Heart right ventricle (tissue), 16 donors: ENCODE measurements at places on chromosomes 2 and 18. TPM values are rescaled to one million over a fixed set of nuclear protein-coding genes. Genes with fewer than 3 reads are reported as not detected.

The COLEC12 gene
- total RNA-seq, result 7.6 TPM

The ARHGAP25 gene
- 3.8 TPM for total RNA-seq

The DCDC2C gene
- total RNA-seq, result not detected

The CNGA3 gene
- not detected for total RNA-seq

The TDRD15 gene
- total RNA-seq, result not detected

The NAT8 gene
- not detected for total RNA-seq

The OTOS gene
- not detected for total RNA-seq

The LYG2 gene
- not detected for total RNA-seq

The MYOM1 gene
- total RNA-seq, result 1,331 TPM

The MSTN gene
- total RNA-seq, result 0.14 TPM

- H3K27me3 ChIP-seq, result no peaks in the 10 kb centered on the region
- DNase-seq, result peak; percentile 69
- peaks cover 21% of the 10 kb centered on the region for H3K4me1 ChIP-seq
- H3K36me3 ChIP-seq, result no peaks in the 10 kb centered on the region
Measured at GRCh38 chr18:70421471-70422390, 132.9 kb downstream of the SOCS6 start.

DNA sequence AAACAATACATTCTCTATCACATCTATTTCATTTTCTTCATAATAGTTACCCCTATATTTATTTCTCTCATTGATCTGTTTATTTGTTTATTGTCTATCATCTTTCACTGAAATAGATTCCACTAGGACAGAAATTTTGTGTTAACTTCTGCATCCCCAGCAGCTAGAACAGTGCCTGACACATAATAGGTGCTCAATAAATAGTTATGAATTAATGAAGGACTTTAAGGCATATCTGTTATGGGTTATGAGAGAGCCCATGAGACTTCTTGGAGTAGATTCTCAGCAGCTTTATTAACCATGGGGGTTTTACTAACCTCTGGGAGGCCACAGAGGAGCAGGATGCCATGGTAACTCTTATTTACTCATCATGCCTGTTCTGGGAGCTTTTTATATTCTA is 144.6 kb downstream of the CDC42EP3 start:
- no peaks in the 10 kb centered on the region for H3K36me3 ChIP-seq
- H3K27ac ChIP-seq, result no peak overlapping the region
- H3K4me3 ChIP-seq, result no peak overlapping the region
- H3K27me3 ChIP-seq, result no peaks in the 10 kb centered on the region
- peaks cover 38% of the 10 kb centered on the region for H3K4me1 ChIP-seq

DNA sequence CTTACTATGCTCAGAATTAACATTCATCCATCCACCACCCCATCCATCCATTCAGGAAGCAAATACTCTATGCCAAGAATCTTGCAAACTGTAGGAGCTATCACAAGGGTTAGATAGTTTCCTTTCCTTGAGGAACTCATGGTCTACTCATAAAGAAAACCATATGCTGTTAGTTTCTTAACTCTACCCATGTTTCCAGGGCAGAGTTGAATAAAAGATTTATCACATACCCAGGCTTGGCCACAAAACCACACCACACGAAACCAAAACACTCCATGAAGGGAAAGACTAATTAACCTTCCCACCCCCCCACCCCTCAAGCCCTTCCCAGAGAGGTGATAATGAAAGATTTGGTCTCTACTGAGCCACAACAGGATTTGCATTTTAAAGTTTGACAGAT is 23.7 kb upstream of the MSGN1 start:
- DNase-seq, result no peak
- H3K4me3 ChIP-seq, result no peak overlapping the region
- no peaks in the 10 kb centered on the region for H3K36me3 ChIP-seq

DNA sequence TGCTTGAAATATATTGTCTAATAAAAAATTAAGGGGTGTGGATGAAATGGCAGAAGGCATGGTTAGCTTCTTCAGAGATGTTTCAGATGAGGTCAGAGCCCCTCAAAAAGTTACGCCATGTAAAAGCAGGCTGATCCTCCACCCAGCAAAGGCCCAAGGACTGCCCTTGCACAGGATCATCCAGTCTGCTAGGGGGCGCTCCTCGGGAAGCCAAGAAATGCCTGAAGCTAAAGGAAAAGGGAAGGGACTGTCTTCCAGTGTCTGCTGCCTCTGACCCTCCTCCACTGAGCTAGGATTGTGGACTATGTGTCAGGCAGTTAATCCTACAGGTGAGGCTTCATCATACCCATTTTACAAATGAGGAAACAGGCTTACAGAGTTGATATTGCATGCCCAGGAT is 33.8 kb upstream of the TEX51 start:
- no peaks in the 10 kb centered on the region for H3K27me3 ChIP-seq
- H3K27ac ChIP-seq, result no peak overlapping the region
- no peaks in the 10 kb centered on the region for H3K36me3 ChIP-seq
- DNase-seq, result no peak

DNA sequence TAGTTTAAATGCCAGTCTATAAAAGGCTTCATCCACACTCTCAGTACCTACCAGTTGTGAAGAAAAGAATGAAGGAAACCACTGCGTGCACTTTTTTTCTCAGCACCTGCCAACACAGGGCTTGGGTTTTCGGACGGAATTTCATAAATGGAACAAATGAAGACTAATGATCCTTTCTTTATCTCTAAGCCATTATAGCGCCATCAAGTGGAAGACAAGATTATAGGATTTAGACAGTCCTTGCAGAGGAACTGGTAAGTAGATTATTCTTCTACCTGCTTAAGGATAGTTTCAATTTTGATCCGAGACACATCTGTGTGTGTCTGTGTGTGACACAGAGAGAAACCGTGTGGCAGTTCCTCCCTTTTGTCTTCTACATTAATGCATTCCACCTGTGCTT is 245.6 kb downstream of the NRXN1 start:
- H3K36me3 ChIP-seq, result no peaks in the 10 kb centered on the region
- H3K27ac ChIP-seq, result no peak overlapping the region
- DNase-seq, result no peak

DNA sequence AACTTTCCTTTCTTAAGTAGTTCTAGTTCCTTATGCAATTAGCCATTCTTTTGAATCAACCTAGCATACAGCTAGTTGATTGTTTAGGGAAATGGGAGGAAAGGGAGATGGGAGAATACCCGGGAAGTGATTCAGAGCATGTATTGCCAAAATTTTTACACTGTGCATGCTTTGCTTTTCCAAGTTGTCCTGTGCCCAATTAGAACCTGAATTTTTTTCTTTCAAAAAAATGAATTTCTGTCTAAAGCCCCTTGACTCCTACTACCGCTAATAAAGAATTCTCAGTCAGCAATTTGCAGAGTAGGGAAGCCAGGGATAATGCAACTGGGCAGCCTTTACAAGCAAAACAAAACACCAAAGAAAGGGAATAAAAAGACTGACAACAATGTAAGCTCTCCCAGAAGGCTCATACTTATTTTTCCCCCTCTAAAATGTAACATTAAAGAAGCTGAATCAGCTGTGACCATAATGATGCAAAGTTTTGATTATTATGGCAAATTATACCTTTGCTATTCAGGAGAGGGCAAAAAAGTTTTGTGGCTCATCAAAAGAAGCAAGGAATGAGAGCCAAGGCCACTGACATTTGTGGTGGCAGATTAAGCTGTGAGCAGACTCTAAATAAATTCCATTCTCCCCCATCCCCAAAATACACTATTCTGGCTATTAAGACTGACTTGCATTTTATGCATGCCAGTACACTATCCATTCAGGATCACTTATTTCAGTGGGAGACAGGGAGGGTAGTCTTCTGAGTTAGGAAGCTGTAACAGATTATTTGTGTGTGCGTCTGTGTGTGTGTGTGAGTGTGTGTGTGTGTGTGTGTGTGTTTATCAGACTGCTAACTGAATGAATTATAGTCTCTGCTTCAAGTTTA is 174.3 kb downstream of the ERBB4 start:
- no peaks in the 10 kb centered on the region for H3K27me3 ChIP-seq
- no peak overlapping the region for H3K27ac ChIP-seq
- H3K4me3 ChIP-seq, result no peak overlapping the region

DNA sequence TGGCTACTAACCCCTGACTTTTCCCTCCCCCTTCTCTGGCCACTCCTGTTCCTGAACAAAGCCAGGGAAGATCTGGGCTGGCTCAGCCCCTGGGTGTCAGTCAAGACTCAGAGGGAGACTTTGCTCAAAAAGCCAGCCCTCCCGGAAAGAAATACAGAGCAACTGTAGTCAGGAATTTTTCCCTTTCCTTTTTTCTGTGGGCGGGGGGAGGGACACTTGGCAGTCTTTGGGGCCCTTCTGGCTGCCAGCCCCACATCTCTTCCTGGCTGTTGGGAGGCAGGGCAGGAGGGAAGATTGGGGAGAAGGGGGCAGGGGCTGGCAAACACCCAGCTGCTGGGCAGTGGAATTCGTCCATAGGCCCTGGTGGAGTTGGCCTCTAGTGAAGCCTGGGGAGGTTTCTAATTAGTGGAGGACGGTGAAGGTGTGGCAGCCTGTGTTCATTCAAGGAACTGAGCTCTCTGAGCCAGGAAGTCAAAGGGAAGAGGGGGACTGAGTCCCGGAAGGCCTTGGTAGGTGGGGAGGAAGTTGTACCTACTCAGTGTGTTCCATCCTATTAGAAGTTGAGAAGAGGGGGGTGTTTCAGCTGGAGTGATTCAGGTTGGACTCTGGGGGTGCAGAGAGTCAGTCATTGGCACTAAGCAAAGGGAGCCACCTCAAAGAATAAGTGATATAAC is 10.9 kb downstream of the IGFBP2 start:
- H3K4me3 ChIP-seq, result no peak overlapping the region
- DNase-seq, result no peak
- H3K27me3 ChIP-seq, result no peaks in the 10 kb centered on the region
- H3K4me1 ChIP-seq, result peaks cover 35% of the 10 kb centered on the region
- peak overlapping the region; percentile 64 for H3K27ac ChIP-seq
- no peaks in the 10 kb centered on the region for H3K36me3 ChIP-seq

DNA sequence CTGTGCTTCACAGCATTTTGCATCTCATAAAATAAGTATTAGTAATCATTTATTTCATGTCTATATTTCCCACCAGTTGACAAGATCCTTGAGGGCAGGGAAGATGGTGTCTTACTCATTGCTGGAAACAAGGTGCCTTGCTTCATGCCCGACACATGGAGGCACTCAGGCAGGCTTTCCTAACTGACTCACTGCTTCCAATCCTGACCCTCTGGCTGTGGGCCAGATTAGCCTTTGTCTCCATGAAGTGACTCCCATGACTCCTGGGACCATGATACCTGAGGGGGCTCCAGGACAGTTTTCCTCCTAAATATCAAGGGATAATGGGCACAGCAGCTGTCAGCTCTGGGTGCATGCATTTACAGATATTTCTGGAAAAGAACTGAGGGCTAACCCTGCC is 275.1 kb downstream of the AGPS start:
- H3K4me1 ChIP-seq, result no peaks in the 10 kb centered on the region
- no peaks in the 10 kb centered on the region for H3K36me3 ChIP-seq
- H3K27me3 ChIP-seq, result no peaks in the 10 kb centered on the region

GRCh38 chr2:219294356-219295351 is 14.5 kb downstream of the PTPRN start:
- H3K4me1 ChIP-seq, result peaks cover 12% of the 10 kb centered on the region
- peak overlapping the region; percentile 83 for H3K27ac ChIP-seq
- peaks cover 12% of the 10 kb centered on the region for H3K27me3 ChIP-seq
- DNase-seq, result peak; percentile 81
- H3K36me3 ChIP-seq, result no peaks in the 10 kb centered on the region
- H3K4me3 ChIP-seq, result peak overlapping the region; percentile 57

GRCh38 chr2:17539611-17540092 is 844 bp upstream of the VSNL1 start:
- no peaks in the 10 kb centered on the region for H3K36me3 ChIP-seq
- H3K27me3 ChIP-seq, result peaks cover 84% of the 10 kb centered on the region
- DNase-seq, result peak; percentile 22
- H3K4me3 ChIP-seq, result peak overlapping the region; percentile 55
- peak overlapping the region; percentile 88 for H3K27ac ChIP-seq
- no peaks in the 10 kb centered on the region for H3K4me1 ChIP-seq

DNA sequence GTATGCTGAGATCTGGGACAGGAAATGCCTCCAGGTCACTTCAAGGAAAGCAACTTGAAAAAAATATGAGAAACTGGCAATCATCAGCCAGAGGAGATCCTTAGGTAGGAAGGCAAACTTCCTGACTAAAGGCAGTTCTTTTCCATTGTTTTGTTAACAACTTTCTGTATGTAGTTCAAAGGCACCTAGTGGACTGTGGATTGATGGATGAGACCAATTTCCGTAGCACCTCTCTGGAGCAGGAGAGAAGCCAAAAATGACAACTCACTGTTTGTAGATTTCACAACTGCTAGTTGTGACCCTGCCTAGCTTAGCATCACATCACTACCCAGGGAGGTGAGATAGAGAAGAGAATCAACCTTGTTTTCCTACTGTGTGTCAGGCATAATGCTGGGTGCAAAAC is 21.8 kb upstream of the NOSTRIN start:
- H3K4me3 ChIP-seq, result no peak overlapping the region
- no peak for DNase-seq
- H3K36me3 ChIP-seq, result no peaks in the 10 kb centered on the region
- H3K27me3 ChIP-seq, result no peaks in the 10 kb centered on the region
- H3K4me1 ChIP-seq, result no peaks in the 10 kb centered on the region

DNA sequence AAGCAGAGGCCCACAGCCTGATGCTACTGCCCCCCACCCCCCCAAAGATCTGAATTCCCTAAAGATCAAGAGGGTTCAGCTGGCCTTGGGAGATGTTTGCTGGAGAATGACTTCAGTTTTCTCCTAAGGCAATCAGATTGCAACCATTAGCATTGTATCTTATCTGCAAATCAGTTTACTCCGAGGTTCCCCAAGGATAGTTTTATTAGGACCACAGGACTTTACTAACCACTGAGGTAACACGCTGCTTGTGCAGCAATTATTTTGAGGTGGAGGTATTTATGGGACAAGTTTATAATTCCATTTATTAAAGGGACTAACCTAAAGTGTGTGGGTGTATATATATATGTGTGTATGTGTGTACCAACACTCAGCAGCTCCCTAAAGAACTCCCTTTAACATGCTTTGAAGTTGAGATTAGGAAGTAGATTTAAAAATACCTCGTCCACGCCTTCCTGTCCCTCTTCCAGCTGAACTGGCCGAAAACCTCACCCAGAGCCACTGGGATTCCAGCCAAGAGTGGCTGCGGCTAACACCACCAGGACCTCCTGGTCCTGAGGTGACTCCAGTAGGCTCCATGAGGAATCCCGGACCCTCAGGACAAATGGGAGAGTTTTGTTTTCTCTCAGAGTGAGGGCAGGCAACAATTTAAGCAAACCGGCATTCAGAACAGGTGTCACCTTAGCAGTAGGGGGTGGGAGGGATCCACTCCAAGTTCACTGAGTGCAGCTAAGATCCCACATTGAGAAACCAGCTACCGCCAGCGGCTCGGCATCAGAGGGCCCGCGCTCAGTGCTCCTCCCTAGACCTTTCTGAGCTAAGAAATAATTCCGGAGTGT is 3.0 kb upstream of the DLX1 start:
- H3K36me3 ChIP-seq, result no peaks in the 10 kb centered on the region
- DNase-seq, result no peak
- H3K4me3 ChIP-seq, result no peak overlapping the region
- H3K4me1 ChIP-seq, result peaks cover 20% of the 10 kb centered on the region
- H3K27ac ChIP-seq, result no peak overlapping the region
- H3K27me3 ChIP-seq, result peaks cover 96% of the 10 kb centered on the region

- DNase-seq, result no peak
- no peak overlapping the region for H3K27ac ChIP-seq
- no peaks in the 10 kb centered on the region for H3K4me1 ChIP-seq
- no peaks in the 10 kb centered on the region for H3K36me3 ChIP-seq
- no peak overlapping the region for H3K4me3 ChIP-seq
Measured at GRCh38 chr18:50338122-50338521, 36.7 kb upstream of the SKA1 start.
